ENCODE measurements at places on chromosomes 5 and 9.

GRCh38 chr5:107381189-107381856, 289.4 kb downstream of the EFNA5 start:
- no peak for DNase-seq

DNA sequence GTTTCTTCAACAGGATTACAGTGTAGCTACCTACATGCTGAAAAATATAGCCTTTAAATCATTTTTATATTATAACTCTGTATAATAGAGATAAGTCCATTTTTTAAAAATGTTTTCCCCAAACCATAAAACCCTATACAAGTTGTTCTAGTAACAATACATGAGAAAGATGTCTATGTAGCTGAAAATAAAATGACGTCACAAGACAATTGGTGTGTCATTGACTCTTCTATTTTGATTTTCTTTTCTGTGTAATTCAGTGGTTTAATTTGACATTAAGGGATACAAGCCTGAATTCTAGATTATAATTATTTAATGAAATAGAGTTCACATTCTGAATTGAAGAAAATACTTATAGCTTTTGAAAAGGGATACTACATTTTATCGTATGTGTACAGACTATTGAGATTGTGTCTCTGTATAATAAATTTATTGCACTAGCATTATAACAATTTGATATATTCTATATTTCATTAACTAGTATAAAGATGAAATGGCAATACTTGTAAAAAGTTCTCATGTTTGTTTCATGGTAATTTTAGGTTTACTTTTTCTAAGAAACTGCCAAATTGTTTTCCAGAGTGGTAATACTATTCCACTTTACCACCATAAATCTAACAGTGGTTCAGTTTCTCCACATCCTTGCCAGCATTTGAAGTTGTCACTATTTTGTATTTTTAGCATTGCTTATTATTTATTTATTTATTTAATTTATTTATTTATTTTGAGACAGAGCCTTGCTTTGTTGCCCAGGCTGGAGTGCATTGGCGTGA, 18.7 kb downstream of the ANXA1 start:
- no peak for DNase-seq

- DNase-seq, result no peak
Observed at GRCh38 chr9:99823681-99824377, 2.1 kb downstream of the NR4A3 start.

GRCh38 chr5:151065609-151066008, 15.2 kb downstream of the TNIP1 start:
- no peak for DNase-seq

- DNase-seq, result no peak
Observed at GRCh38 chr9:121326130-121326838, 43.8 kb downstream of the STOM start.

DNA sequence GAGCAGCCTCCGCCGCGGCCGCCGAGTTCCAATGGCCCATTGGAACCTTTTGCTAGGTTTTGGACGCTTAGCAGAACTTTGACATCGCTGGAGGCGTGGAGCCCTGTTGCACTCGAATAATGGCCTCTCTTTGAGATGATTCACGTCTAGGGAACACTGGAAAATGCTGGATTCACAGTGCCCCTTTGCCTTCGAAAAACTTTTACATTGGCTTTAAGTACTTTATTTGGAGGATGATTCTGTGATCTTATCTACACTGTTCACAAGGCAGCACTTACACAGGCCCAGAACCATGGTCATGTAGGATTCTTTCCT, 536 bp upstream of the PPIC start:
- no peak for DNase-seq

GRCh38 chr5:138542180-138542955, 668 bp downstream of the ETF1 start:
- DNase-seq, result no peak

DNA sequence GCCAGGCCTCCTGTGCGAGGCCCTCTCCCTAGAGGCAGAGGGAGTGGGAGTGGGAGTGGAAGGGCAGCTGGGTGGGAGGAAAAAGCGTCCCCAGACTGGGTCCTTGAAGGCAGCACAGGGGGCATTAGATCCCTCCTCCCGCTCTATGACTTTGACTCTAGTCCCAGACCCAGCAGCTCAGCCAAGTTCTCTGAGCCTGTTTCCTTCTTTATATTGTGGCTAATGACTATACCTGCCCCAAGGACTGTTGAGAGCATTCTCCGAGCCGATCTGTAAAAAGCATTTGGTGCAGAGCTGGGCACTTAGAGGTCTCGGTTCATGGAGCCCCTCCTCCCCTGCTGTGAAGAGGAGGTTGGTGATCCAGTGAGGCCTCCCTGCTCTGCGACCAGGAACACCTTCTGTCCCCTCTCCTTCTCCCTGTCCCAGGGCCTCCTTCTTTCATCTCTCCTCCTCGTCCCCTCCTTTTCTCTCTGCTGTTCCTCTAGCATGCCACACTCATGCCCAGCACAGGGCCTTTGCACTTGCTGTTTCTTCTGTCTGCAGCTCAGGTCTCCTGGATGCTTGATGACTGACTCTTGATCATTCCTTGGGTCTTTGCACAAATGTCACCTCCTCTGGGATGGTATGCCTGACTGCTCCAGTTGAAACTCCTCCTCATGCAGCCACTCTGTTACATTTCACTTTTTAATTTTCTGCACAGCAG, 23.4 kb upstream of the PSD2 start:
- no peak for DNase-seq

- no peak for DNase-seq
Observed at GRCh38 chr5:38853753-38854470, 8.1 kb downstream of the OSMR start.

DNA sequence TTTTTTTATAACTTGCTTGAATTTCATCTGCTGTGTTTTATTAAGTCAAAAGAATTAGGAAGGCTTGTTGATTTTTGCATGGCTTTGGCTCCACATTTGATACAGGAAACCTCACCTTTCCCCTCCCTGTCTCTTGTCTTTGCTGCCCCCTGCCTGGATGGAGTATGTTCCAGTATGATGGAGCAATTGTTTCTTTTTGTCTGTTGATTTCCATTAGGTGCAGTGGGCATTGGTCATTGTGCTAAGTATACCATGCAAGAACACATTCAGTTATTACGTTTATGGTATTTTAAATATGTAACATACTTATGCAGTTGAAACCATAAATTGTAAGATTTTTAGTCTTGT, 19.6 kb downstream of the TJP2 start:
- no peak for DNase-seq

GRCh38 chr9:86614871-86615849, 260.9 kb upstream of the TUT7 start:
- DNase-seq, result no peak

- no peak for DNase-seq
Observed at GRCh38 chr9:77714077-77714549, 66.0 kb upstream of the GNA14 start.

Measured in CD4-positive, alpha-beta T cell treated with Interleukin-6 at 100 ng/mL for 8 hours (primary cell).